ENCODE measurements at places on chromosomes 4 and X. TPM values are rescaled to one million over a fixed set of nuclear protein-coding genes. Genes with fewer than 3 reads are reported as not detected.
A peak's percentile ranks its signal among the peaks of the same experiment; 100 is the strongest.

DNA sequence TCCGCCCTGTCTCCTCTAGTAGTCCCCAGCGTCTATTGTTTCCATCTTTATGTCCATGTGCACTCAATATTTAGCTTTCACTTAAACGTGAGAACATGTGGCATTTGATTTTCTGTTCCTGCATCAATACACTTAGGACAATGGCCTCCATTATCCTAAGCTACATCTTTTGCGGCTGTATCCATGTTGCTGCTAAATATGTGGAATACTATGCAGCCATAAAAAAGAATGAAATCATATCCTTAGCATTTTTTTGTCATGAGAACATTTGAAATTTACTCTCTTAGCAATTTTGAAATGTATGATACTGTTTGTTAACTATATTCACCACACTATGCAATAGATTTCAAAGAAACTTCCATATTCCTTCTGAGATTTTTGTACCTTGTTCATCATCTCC, 19.8 kb upstream of the CD38 start:
- no peak overlapping the region for H3K27ac ChIP-seq
- H3K27me3 ChIP-seq: no peaks in the 10 kb centered on the region
- DNase-seq: no peak
- H3K4me3 ChIP-seq: no peak overlapping the region
- no peaks in the 10 kb centered on the region for H3K4me1 ChIP-seq
- H3K36me3 ChIP-seq: no peaks in the 10 kb centered on the region

DNA sequence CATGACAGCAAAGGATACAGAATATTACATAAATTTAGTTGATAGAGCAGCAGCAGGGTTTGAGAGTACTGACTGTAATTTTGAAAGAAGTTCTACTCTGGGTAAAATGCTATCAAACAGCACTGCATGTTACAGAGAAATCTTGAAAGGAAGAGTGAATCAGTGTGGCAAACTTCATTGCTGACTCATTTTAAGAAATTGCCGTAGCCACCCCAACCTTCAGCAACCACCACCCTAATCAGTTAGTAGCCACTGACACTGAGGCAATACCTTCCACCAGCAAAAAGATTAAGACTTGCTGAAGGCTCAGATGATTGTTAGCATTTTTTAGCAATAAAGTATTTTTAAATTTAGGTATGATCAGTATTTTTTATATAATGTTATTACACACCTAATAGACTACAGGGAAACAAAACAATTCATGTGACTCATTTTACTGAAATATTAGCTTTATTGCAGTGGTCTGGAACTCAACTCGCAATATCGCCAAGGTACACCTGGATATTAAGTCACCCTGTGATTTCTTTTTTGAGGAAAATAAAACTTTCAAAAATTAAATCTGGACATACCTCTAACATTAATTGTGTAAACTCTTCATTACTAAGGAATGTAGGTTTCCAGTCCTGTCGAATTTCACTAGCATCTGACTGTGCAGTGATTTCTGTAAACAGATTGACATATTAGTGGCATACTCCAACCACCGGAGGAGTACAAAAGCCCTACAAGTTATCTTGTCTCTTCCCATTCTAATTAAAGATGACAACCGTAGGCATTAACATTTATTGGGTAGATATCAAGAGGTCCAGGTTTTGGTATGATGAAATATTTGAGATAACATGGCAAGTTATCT, 71.1 kb downstream of the CLOCK start:
- H3K27me3 ChIP-seq: no peaks in the 10 kb centered on the region
- H3K4me3 ChIP-seq: no peak overlapping the region
- H3K36me3 ChIP-seq: no peaks in the 10 kb centered on the region
- H3K27ac ChIP-seq: no peak overlapping the region

The PNMA5 gene
- total RNA-seq: not detected

DNA sequence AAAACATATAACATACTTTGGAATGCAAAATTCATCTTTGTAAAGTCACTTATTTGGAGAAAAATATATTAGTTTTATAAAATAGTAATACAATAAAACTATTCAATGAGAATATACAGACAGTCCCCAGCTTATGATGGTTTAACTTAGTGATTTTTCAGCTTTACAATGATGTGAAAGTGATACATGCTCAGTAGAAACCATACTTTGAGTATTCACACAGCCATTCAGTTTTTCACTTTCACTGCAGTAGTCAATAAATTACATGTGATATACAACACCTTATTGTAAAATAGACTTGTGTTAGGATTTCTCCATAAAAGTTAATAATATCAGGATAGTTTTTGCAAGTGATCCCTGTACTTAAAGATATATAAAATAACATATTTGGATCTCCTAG, 436.0 kb downstream of the CENPC start:
- no peak for DNase-seq
- no peak overlapping the region for H3K4me3 ChIP-seq
- H3K27me3 ChIP-seq: no peaks in the 10 kb centered on the region
- H3K4me1 ChIP-seq: no peaks in the 10 kb centered on the region
- no peaks in the 10 kb centered on the region for H3K36me3 ChIP-seq

GRCh38 chr4:88352062-88352740, 26.5 kb upstream of the HERC6 start:
- no peak for DNase-seq
- no peaks in the 10 kb centered on the region for H3K27me3 ChIP-seq
- no peak overlapping the region for H3K27ac ChIP-seq

The UCHL1 gene
- total RNA-seq: 13.2 TPM

- H3K4me3 ChIP-seq: no peak overlapping the region
- no peak for DNase-seq
- H3K27ac ChIP-seq: no peak overlapping the region
Measured at GRCh38 chrX:46407753-46408130, 137.5 kb downstream of the ZNF674 start.

- no peak overlapping the region for H3K4me3 ChIP-seq
- H3K4me1 ChIP-seq: no peaks in the 10 kb centered on the region
- no peak for DNase-seq
- no peaks in the 10 kb centered on the region for H3K36me3 ChIP-seq
Measured at GRCh38 chrX:6149060-6149872, 79.4 kb downstream of the NLGN4X start.

- no peak overlapping the region for H3K27ac ChIP-seq
- H3K4me3 ChIP-seq: no peak overlapping the region
- no peaks in the 10 kb centered on the region for H3K4me1 ChIP-seq
- no peaks in the 10 kb centered on the region for H3K36me3 ChIP-seq
- DNase-seq: no peak
Measured at GRCh38 chrX:75038925-75039324, 113.7 kb upstream of the NEXMIF start.

DNA sequence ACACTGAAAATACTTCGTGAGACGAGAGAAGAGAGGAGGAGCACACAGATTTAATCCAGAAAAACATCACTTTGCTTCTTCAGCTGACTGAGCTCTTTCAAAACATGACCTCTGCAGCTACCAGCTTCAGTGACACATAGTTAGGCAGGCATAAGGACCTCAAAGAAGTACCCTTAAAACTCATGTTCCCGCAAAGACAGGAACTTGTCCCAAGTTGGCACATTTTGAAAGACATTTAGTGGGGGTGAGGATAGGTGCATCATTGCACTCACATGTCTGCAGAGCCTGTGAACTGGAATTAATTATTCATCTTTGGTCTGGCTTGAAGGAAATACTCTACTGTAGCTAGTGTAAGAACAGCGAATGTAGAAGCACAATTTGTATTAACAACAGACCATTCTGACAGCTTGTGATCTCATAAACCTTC, 221.8 kb downstream of the MGST2 start:
- DNase-seq: no peak
- H3K4me1 ChIP-seq: no peaks in the 10 kb centered on the region
- H3K4me3 ChIP-seq: no peak overlapping the region
- no peaks in the 10 kb centered on the region for H3K36me3 ChIP-seq
- no peak overlapping the region for H3K27ac ChIP-seq
- H3K27me3 ChIP-seq: no peaks in the 10 kb centered on the region

- peak; percentile 27 for DNase-seq
- no peaks in the 10 kb centered on the region for H3K27me3 ChIP-seq
- no peaks in the 10 kb centered on the region for H3K4me1 ChIP-seq
- peak overlapping the region; percentile 42 for H3K27ac ChIP-seq
- H3K36me3 ChIP-seq: no peaks in the 10 kb centered on the region
Measured at GRCh38 chrX:49309401-49309981, 6.0 kb downstream of the GAGE10 start.

DNA sequence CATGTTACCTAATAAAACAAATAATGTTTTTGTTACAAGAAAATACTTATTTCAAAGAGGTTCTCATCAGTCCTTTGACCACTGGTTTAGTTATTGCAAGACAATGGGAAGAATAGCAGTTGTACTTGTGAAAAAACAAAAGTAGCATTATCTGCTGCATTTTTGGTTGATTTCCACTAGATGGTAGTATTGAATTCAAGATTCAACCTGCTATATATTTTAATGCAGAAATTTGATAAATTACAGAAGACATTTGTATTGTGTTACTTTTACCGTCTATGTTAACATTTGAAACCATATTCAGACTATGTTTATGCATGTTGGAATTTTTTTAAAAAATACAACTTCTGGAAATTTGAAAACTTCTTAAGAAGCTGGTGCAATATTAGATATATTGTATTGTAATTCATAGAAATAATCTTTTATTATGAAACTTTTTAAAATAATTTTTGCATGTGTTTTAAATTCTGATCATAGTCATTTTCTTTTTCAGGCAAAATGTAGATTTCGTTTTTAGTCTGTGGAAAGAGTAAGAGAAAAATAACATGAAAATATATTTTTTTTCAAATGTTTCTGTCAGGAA, 56.4 kb downstream of the SPCS3 start:
- no peaks in the 10 kb centered on the region for H3K27me3 ChIP-seq
- DNase-seq: no peak
- no peak overlapping the region for H3K4me3 ChIP-seq
- no peaks in the 10 kb centered on the region for H3K36me3 ChIP-seq

DNA sequence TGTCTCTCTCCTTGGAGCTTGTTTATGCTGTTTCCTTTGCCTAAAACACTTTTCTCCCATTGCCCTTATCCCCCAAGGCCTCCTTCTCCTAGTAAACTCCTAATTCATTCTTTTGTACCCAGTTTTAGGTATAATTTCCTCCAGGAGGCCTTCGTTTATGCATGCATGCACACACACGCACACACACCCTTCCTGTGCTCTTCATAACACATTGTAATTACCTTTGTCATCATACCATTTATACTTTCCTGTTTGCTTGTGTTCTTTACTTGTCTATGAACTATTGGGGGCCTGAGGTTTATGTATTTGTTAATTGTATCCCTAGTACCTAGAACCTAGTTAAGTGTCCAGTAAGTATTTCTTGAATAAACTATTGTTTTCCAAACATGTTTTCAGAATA, 45.5 kb downstream of the XIAP start:
- peak overlapping the region; percentile 8 for H3K27ac ChIP-seq
- no peaks in the 10 kb centered on the region for H3K36me3 ChIP-seq

GRCh38 chrX:103330681-103331288, 746 bp downstream of the TCEAL7 start:
- no peaks in the 10 kb centered on the region for H3K4me1 ChIP-seq
- no peak for DNase-seq
- no peak overlapping the region for H3K27ac ChIP-seq
- no peak overlapping the region for H3K4me3 ChIP-seq

The SEC24B gene
- total RNA-seq: 39.5 TPM

The PCYT1B gene
- 0.30 TPM for total RNA-seq

The FOXR2 gene
- total RNA-seq: not detected

- no peak overlapping the region for H3K27ac ChIP-seq
- no peak overlapping the region for H3K4me3 ChIP-seq
- H3K4me1 ChIP-seq: no peaks in the 10 kb centered on the region
- no peak for DNase-seq
- no peaks in the 10 kb centered on the region for H3K36me3 ChIP-seq
Measured at GRCh38 chr4:139900964-139901376, 235.4 kb downstream of the MGST2 start.

DNA sequence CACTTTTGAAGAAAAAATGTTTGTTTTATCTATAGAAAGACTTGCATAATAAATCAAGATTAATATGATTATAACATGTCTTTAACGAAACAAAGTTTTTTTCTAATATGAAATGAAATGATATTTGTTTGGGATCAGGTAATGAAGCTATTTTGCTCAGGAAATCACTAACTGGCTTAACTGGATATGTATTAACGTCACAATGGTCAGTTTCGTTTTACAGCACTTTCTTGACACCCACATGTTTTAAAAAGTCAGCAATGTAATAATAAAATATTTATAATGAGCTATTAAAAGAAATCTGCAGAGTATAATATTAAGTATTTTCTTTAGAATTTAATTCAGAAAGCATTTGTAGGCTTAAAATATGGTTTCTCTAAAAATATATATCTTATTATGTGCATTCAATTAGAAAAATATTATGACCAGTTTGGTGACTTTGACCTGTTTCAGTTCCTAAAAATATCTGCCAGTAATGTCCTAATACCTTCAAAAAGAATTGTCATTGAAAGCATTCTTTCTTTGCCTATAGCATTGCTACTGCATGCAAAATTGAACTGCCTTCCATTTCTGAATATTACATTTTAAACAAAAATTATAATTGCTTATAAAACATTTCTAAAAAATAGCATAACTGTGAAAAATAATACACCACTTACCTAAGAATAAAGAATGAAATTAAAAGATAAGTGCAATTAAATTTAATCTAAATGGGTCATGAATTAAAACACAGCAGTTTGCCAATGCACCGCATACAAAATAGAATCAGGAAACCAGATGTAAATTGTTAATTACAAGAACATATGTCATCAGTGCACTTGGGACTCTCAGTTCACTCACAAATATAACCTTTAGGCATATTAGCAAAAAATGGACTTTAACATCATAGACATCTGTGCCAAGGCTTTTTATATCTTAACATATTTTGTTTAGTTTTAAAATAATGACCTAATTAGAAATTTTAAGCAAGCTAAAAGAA, 31.6 kb downstream of the TIGD2 start:
- no peaks in the 10 kb centered on the region for H3K27me3 ChIP-seq
- no peak for DNase-seq
- no peaks in the 10 kb centered on the region for H3K4me1 ChIP-seq
- no peak overlapping the region for H3K27ac ChIP-seq
- no peak overlapping the region for H3K4me3 ChIP-seq

DNA sequence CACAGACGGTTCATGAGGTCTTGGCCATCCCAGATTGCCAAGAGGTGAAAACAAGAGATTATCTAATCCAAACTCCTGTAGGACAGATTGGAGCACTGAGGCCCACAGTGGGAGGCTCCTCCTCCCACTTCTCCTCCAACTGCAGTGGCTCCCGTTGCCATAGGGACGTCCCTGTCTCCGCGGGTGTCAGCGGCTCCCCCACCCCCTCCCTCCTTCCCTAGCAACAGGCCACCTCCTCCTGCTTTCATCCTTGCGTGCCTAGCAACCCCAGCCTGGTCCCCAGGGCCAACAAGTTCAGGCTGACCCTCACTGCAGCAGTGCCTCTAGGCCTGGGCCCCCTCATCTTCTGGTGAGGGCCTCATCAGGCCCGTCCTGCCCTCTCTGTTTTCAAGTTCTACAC, 6.8 kb upstream of the IQSEC2 start:
- H3K4me1 ChIP-seq: peaks cover 10% of the 10 kb centered on the region
- H3K27me3 ChIP-seq: no peaks in the 10 kb centered on the region
- H3K27ac ChIP-seq: no peak overlapping the region
- DNase-seq: no peak

The CFAP47 gene
- total RNA-seq: not detected

Data from colonic mucosa (tissue), 4 donors.